ENCODE measurements at places on chromosomes 4 and X. TPM values are rescaled to one million over a fixed set of nuclear protein-coding genes. Genes with fewer than 3 reads are reported as not detected.

DNA sequence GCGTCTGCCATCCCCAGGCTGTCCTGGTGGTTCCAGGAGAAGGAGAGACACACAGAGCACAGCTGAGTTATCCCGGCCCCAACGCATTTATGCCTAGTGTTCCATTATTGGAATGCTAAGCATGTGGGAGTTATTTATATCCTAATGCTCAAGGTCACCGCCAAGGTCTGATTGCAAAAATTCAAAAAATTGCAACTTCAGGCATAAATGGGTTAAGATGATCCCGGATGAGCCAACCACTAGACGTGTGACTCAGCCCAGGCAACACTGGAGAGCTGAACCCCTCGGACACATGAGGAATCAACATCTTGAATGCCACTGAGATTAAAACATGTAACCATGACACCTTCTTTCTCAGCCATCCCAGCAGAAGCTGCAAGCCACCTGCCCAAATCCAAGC, 3.8 kb upstream of the ZCCHC4 start:
- no peak for DNase-seq

Gene ETDB
- not detected for total RNA-seq

- DNase-seq = no peak
These were observed 21.2 kb downstream of the SLC2A9 start for GRCh38 chr4:9999956-10000561.

Gene PPBP
- not detected for total RNA-seq

- DNase-seq = peak; percentile 49
These were observed 5.9 kb downstream of the ADD1 start for GRCh38 chr4:2849267-2850152.
